ENCODE measurements at places on chromosomes 7 and 10.

- no peak for DNase-seq
These were observed 913.3 kb upstream of the AUTS2 start for GRCh38 chr7:68684996-68685395.

GRCh38 chr10:23914641-23915040 is 294.3 kb upstream of the KIAA1217 start:
- DNase-seq, result no peak

DNA sequence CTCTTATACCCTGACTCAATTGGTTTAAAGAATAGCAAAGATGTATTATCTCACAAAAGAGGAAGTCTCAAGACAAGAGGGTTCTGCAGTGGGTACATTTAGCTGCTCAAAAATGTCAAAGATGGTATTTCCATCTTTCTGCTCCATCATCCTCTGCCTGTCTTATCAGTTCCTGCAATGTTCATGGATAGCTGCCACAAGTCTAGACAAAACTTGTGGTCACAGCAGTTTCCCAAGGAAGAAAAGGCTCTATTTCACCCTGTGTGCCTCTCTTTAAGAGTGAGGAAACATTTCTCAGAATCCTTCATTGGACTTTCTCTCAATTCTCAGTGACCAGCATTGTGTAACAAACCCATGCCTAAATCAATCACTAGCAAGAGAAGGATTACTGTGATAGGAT is 634.2 kb upstream of the AUTS2 start:
- peak; percentile 14 for DNase-seq

- no peak for DNase-seq
These were observed 115.4 kb downstream of the SDK1 start for GRCh38 chr7:3416453-3416852.

All from RPMI7951 (cell line).